ENCODE measurements at places on chromosomes 11 and 22.

- DNase-seq = no peak
These were observed 471.4 kb downstream of the MN1 start for GRCh38 chr22:27329966-27330645.

- no peak for DNase-seq
These were observed 6.7 kb downstream of the SLC25A18 start for GRCh38 chr22:17569971-17570511.

DNA sequence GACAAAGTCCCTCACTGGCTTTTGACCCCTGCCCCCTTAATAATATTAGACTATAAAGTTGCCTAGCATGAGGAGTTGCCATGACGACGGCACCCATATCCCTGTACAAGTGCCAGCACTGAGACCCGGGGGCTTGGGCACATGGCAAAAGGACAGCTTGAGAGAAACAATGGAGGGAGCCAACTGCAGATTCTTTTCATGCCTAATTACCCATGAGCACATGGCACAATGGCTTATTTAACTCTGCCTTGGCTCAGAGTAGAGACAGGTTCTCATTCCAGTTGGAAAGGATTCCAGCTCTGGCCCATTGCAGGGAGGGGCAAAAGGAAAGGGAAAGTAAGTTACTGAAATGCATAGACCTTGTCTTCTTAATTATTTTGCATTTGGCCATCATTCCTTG, 261.2 kb upstream of the UBASH3B start:
- DNase-seq = no peak

GRCh38 chr11:68383976-68384501, 71.6 kb downstream of the LRP5 start:
- peak; percentile 69 for DNase-seq

- no peak for DNase-seq
These were observed 29.9 kb upstream of the GRAMD4 start for GRCh38 chr22:46590334-46590733.

DNA sequence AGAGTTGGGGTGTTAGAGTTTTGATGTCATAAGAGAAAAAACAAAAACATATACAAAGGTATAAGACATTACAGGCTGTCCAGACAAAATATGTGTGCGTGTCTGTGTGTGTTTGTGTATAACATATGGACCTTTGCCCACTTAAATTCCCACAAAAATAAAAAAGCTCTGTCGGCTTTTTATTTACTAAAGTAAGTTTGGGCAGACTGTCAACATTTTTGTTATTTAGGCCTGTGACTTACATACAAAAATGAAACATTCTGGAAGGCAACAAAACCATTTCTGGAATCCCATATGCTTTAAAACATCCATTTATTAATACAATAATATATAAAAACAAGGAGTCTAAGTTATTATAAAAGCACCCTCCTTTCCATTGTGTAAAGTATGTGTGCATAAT, 960.1 kb upstream of the FAT3 start:
- no peak for DNase-seq
